Activated T-helper 1 cell treated with anti-CD3 and anti-CD28 coated beads, Interleukin-2, amount 50 U/mL, for 16 hours (primary cell): ENCODE measurements at places on chromosomes 16 and 17.

DNA sequence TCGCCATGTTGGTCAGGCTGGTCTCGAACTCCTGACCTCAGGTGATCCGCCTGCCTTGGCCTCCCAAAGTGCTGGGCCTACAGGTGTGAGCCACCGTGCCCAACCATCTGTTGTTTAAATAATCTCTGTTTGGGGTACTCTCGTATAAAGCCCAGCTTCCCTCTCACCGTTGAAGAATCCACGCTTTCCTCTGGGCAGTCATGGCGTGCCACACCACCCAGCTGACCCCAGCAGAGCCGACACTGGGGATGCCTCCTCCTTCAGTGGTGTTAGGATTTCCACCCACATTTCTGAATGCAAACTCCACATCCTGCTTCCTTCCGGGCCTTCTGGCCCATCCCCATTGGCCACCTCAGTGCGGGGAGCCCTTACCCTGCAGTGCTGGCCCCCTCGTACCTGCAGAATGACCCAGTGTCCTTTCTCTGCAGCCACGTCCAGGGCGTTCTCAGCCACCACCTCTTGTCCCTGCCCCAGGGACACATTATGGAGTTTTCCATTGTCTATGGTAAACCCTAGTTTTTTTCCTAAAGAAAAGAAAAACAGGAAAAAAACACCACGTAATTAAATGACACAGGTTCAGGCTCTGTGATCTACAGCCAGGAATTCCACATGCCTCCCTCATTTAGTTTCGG, 60.4 kb downstream of the PGS1 start:
- DNase-seq, result no peak

- no peak for DNase-seq
Measured at GRCh38 chr17:13084420-13084819, 66.6 kb upstream of the ELAC2 start.

- no peak for DNase-seq
Measured at GRCh38 chr17:74571621-74572270, 4.4 kb upstream of the CD300H start.

DNA sequence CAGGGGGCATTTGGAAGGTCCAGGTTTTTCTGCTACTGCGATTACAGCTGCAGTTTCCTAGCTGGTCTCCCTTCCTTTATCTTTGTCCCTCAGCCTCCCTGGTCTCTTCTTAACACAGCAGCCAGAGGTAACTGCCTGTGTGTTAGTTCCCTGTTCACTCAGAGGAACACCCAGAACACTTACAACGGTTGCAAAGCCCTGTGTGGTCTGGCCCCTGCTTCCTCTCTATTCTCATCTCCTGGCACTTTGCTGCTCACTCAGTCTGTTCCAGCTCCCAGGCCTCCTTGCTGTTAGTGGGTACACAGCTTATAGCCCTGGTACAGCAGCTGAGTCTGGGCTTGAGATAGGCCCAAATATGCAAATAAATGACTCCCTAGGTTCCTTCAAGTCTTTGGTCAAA, 16.4 kb downstream of the NTN1 start:
- no peak for DNase-seq
